Natural killer cell treated with Interleukin-12 subunit alpha and Interleukin-12 subunit beta and Interleukin-15 and Interleukin-18, amount 100 ng/mL, for 72 hours (primary cell): ENCODE measurements at places on chromosomes 16 and 17. TPM values are rescaled to one million over a fixed set of nuclear protein-coding genes. Genes with fewer than 3 reads are reported as not detected.

Gene DHRS13
- total RNA-seq = 26.1 TPM

GRCh38 chr16:74192281-74192797, 104.3 kb upstream of the PSMD7 start:
- DNase-seq = no peak

DNA sequence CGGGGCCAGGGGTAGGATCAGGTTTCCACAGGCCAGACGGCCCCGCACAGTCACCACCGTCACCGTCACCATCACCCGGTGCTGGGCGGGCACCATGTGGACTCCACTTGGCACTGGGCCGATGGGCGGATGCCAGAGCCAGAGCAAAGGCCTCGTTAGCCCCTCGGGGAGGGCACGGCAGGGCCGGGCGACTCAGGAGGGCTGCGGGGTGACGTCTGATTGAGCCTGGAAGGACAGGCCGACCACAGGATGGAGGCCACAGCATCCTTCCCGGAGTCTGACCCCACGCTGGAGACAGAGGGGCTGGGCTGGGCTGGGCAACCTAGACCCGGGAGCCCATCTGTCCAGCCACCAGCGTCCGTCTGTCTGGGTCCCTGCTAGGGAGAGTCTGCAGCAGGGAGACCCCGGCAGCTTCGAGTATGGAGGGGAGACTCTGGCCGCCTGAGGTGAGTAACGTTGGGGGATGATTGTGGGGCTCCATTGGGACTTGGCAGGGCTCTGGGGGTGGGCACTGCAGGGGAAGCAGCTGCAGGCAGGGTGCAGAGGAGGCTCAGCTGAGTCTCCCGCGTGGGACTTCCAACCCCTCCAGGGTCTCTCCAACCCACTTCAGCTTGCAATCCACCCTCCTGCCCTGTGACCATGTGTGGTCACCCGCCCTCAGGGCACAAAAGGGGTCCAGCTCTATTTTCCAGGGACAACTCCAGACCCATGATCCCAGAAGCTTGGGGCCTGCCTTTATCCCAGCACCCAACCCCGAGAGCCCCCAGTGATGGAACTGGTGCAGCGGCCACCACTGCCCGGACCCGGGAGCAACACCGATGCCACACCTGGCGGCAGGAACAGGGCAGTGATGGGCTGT, 22.6 kb downstream of the SLC25A10 start:
- no peak for DNase-seq

DNA sequence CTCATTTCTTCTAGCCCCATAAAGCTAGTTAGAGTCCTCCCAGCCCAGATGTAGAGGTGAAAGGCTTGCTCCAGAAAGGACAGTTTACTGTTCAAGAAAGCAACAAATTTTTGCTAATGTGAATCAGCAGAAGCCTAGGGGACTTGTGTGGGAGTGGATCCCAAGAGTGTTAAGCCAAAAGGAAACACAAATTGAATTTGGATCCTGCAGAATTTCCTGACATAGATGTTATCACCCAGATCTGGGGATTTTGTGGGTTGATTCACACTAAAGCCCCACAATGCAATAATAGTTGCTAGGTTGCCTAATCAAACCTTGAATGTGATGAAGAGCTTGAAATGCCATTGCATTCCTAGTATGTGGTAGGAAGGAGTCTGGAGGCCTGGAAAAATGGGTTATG, 135.2 kb upstream of the HS3ST3A1 start:
- DNase-seq = no peak

DNA sequence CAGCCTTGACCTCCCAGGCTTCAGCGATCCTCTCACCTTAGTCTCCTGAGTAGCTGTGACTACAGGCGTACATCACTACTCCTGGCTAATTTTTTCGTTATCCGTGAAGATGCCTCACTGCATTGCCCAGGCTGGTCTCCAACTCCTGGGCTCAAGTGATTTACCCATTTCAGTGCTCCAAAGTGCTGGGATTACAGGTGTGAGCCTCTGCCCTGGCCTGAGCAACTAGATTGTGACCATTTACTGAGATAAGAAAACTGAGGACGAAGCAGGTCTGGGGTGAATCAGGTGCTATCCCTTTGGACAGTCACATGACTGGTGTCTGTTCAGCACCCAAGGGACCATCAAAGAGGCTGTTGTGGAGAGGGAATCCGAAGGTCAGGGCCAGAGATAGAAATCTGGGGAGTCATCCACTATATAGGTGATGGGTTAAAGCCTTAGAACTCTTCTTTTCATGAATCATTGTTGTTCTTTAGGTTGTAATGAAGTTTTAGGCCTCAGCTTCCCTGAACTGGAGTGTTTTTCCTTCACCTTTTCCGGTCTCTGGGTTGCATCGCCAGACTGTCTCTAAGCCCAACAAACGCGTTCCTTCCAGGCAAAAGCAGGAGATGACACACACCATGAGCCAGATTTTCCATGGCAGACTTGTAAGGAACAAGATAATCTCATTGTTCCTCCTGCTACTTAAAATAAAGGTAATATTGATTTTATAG, 62.5 kb downstream of the FTO start:
- DNase-seq = no peak

DNA sequence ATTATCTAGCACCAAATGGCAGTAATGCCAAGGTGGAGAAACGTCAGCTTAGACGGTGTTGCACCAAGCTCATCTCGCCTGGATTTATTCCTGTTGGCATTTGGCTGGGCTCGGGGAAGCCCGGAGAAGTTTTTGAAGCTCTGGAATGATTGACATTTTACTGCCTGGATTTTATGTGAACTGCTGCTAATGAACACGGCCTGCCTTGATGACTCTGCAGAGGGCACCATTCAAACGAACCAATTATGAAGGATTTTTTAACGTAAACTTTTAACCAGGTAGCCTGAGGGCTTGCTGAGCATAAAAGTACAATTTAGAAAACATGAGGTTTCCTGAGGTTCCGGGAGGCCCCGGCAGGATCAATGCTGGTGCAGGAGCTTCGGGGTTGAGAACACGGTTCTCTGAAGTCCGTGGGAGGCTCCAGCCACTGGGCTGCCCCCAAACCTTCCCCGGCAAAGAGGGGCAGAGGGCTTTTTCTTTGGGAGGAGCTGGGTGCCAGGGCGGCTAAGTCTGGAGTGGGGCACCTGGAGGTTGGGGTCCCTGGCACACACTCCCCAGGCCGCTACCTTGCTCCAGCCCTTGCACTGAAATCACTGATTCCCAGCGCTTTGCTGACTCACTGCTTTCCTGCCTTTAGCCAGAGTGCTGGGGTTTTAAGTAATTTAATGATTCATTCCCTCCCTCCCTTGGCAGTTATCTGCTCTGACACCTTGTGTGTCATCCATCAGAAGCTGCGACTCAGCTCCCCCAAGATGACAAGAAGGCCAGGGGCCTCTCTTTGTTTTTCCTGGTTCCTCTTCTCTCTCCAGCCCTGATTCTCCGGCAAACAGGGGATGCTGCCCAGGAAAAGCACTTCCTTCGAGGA, 161.2 kb upstream of the IRX3 start:
- no peak for DNase-seq
